Brain microvascular endothelial cell (primary cell): ENCODE measurements at places on chromosomes 16 and 17.

DNA sequence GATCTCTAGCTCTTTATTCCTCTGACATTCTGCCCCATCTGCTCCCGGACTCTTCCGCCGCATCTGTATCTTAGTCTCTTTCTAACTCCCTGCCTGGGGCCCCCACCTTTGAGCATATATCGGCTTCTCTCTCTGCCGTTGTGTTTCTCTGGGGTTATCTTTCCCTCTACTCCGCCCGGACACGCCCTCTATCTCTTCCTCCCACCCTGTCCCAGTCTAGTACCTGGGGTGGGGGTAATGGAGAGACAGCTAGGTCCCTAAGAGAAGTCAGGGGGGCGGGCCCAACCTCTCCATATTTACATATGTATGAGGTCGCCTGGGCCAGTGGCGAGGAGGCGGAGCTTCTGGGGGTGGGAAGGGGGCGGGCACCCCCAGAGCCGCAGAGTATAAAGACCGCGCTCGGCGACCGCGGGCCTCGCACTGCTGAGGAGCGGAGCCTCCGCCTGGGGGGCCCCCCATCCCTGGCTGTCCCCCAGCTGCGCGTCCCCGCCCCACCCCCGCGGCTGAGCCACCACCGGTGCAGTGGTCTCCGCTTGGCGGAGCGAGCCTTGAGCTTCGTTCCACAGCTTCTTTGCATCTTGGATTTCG is at the start of gene ATP1B2:
Gene ATP1B2, plus strand, starts transcription at position 418 of the 588 bp plus-strand sequence. CDS start 593 bp downstream, outside the sequence.
- peak; percentile 16 for DNase-seq

DNA sequence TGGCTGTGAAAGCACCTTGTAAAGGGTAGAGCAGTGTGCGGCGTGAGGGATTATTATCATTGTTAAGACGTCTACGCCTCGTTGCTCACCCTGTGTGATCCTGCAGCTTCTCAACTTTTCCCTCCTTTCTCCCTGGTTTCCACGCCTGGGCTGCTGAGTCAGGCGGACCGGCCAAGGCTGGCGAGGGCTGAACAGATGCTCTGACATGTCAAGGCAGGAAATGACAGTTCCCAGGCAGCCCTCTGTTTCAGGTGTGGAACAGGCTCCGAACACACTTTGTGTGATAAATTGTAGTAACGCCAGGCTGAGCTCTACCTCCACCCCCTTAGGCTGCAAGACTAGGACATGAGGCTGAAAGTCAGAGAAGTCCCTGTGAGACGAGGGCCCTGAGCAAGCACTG is 46.0 kb upstream of the TBX2 start:
- DNase-seq = no peak

GRCh38 chr16:11992008-11992584 is 15.6 kb downstream of the SNX29 start:
- no peak for DNase-seq

DNA sequence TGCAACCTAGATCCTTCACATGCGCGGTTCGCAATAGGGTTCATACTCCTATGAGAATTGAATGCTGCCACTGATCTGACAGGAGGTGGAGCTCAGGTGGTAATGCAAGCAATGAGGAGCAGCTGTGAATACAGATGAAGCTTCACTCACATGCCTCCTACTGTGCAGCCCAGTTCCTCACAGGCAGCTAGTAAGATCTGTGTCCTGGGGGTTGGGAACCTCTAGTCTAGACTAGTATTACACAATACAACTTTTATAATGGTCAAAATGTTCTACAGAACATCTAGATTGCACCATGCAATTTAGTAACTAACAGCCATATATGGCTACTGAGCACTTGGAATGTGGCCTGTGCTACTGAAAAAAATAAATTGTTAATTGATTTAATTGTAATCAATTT is 26.7 kb downstream of the ABCA5 start:
- no peak for DNase-seq

- DNase-seq = peak; percentile 29
These were observed 923 bp downstream of the GDPD3 start for GRCh38 chr16:30112197-30113030.

DNA sequence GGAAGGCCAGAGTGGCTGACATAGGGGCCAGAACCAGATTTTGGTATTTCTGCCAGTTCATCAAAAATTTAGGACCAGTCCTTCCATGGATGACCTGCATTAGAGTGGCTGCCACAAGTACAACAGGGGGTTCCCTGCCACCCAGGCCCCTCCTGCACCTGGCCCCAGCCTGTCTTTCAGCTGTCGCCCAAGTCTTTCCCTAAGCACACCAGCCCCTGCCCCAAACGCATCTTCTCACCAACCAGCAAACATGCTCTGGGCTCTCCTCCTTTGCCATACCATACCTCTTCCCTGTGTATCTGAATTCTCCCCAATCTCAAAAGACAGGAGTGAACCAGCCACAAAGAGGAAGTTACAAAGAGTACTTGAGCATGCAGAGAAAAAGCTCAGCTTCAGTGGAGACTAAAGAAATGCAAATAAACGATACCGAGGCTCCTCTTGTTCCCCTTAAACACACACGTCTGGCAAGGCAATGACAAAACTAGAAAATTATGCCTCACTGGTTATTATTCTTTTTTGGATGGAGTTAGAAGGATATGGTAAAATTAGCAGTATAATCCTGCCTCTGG is 130.6 kb downstream of the DYNLRB2 start:
- DNase-seq = no peak

DNA sequence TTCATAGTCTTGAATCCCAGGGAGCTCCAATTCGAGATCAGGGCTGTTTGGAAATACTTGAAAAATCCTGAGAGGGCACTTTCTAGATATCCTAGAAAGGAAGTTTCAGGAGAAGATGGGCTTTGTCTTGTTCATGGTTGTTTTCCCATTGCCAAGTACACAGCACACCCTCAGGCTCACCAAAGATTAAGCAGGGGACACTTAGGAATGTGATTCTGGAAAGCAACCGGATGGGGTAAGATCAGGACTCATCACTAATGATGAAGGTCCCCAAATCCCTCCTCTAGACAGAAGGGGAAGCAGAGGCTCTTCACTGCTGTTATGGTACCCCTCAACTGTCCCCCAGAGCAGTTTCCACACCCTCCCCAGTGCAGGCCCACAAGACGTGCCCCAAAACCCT is 40.7 kb downstream of the VAC14 start:
- no peak for DNase-seq

- no peak for DNase-seq
These were observed 4.4 kb downstream of the FDXR start for GRCh38 chr17:74868251-74868907.

DNA sequence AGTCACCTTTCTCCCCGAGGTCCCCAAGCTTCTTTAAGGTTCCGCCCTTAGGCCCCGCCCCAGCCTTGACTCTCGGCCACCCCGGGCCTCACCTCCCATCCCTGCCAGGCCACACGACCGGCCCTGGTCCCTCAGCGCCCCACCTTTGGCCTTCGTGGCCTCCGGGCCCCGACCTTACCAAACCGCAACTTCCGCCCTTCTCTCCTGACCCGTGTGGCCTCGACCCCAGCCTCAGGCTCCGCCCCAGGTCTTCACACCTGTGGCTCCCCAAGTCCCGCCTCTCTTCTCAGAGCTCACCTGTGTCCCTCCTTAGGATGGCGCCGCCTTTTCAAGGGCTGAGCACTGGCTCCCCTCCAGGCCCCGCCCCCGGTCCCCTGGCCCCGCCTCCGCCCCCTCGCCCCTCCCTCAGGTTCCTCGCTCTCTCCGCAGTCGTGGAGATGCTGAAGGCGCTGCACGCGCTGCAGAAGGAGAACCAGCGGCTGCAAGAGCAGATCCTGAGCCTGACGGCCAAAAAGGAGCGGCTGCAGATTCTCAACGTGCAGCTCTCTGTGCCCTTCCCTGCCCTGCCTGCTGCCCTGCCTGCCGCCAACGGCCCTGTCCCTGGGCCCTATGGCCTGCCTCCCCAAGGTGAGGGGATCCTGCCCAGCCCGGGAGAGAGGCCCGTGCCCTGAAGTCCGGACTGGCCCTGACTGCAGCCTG is 10.0 kb upstream of the CISD3 start:
- DNase-seq = no peak

DNA sequence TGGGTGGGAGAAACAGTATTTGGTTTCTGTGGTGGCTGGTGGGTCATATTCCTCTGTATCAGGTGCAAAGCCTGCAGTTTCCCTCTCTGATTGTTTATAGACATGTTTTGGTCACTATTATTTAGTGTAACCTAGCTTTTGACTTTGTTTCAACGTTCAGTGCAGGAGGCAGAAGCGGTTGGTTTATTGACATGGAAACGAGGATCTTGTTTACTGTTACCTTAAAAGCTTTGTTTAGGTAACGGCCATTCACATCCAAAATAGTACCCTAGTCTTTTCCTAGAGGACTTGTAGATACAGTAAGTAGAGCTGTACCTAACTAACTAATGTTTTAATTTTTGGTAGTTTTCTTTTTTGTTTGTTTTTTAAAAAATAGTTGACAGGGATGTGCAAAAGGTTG is 3.5 kb downstream of the MSI2 start:
- DNase-seq = no peak

DNA sequence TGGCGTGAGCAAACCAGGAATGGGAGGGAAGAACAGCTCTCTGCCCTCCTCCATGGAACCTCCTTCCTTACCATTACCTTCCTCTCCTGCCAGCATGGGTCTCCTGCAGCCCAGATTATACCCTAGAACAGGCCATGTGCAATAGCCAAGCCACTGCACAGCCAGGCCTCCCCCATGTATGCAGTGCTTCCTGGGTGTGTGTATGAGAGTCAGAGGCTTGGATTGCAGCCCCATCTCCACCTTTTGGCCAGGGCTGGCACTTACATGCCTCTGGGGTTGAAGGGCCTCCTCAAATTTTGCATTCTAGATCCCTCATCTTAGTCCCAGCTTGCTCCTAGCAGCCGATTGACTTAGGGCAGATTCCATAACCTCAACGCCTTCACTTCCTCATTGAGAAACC is 133.7 kb downstream of the GSG1L start:
- DNase-seq = no peak

DNA sequence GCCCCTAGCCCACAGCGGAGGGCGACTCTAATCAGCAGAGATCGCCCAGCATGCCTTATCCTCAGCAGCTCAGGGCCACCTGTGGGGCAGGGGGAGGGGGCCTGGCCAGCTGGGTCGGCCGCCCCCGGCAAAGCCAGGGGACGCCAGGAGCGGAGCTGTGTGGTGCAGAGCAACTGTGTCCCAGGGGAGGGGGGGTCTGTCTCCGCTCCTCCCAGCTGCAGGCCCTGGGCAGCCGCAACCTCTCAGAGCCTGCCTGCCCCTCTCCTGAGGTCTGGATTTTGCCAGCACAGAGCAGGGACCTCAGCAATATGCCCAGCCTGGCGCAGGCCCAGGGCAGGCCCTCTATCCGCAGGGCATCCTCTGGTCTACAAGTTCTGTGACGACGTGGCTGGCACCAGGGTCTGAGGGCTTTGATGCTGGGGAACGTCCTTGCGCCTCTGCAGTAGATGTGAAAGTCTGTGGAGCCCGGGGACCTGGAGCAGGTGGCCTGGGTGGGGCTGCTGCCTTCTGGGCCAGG is 36.5 kb upstream of the SLC38A10 start:
- no peak for DNase-seq

DNA sequence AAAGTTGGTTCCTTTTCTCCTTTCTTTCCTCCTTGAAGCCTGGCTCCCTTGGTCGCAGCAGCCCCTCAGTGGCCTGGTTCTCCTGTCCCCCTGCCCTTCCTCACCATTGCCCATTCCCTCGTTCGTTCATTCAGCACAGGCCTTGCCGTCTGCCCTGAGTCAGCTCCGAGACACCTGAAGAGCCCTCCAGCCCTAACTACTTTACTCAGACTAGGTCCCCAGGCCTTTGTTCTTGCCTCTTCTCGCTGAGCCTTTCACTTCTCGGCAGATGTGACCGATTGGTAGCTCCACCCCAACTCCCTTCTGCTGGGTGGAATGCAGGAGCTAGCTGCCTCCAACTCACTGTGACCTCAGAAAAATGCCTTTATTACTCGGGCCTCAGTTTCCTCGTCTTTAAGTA is 7.0 kb upstream of the ADAM11 start:
- no peak for DNase-seq

- peak; percentile 5 for DNase-seq
These were observed 51.2 kb upstream of the NKD1 start for GRCh38 chr16:50496990-50497389.

DNA sequence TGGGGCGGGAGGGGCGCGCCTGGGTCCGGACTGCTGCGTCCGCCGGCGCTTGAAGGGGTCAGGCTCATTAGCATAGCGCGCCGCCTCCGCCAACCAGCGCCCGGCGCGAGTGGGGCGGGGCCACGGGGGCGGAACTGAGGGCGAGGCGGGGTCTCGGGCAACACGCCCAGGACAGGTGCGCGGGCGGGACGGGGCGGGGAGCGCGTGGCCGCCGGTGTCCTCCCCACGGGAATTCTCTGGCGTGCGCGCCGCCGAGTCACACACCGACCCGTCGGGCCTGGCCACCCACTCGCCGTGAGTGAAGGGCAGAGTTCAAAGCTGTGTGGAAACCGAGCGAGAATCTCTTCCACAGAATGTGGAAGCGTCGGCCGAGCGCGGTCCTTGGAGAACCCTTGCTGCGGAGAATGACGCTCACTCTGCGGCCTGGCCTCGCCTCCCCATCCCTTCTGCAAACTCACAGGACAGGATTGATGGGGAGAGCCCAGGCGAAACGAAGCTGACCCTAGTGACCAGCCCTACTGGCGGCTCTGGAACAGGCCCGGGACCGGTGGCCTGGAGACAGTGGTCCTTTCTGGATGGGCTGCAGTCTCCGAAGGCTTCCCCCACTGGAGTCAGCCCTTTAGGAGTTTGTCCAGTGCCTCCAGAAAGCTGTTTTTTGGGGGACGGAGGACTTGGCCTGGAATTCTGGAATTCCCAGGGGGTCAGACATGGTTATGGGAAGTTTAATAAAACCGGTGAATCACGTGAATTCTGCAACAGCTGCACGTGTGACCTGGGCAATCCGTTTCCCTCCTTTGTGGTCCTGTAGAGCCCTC is at the start of gene SNAI3:
Gene SNAI3, minus strand, starts transcription at position 69 of the 815 bp plus-strand sequence. CDS start 101 bp downstream, outside the sequence.
- no peak for DNase-seq

GRCh38 chr17:34275881-34276280 is 5.9 kb downstream of the CCL7 start:
- DNase-seq = peak; percentile 50

- DNase-seq = no peak
These were observed 21.2 kb upstream of the BCAS3 start for GRCh38 chr17:60656499-60656898.

DNA sequence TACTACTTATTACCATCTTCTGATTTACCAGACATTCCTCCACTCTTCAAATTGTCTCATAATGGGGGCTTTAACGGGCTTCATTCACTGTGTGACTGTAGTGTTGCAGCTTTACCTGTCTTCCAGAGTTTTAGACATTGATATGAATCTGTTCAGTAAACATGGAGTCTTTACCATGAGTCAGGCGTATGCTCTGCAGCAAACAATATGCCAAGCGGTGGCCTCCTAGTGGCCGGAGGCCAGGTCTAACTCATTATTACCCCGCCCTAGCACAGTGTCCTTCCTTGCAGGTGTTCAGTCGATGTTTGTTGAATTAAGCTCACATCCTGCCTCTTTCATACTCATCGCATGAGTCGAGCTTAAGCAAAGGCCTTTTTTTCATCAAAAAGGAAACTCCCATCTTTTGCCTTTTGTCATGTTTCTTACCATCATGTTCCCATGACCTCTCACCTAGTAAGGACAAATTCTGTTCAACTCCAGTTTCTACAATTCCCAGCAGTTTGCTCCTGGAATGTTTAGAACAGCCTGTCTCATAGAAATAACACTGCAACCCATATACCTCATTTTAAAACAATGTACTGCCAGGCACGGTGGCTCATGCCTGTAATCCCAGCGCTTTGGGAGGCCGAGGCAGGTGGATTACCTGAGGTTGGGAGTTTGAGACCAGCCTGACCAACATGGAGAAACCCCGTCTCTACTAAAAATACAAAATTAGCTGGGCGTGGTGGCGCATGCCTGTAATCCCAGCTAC is 39.4 kb downstream of the TUBD1 start:
- DNase-seq = peak; percentile 84
